ENCODE measurements at places on chromosomes 1 and 21.

- no peak for DNase-seq
Observed at GRCh38 chr1:197763307-197763706, 12.0 kb downstream of the DENND1B start.

GRCh38 chr1:228901936-228902681, 166.8 kb downstream of the RHOU start:
- no peak for DNase-seq

GRCh38 chr1:154434346-154435085, 29.4 kb downstream of the IL6R start:
- no peak for DNase-seq

GRCh38 chr21:31034378-31034777, 3.9 kb downstream of the KRTAP19-8 start:
- DNase-seq, result no peak

GRCh38 chr1:112618721-112619517, at the start of gene ST7L:
Gene ST7L, minus strand, starts transcription at chr1:112619141. Its CDS starts 28 bp downstream, at chr1:112619113.
- peak; percentile 81 for DNase-seq

DNA sequence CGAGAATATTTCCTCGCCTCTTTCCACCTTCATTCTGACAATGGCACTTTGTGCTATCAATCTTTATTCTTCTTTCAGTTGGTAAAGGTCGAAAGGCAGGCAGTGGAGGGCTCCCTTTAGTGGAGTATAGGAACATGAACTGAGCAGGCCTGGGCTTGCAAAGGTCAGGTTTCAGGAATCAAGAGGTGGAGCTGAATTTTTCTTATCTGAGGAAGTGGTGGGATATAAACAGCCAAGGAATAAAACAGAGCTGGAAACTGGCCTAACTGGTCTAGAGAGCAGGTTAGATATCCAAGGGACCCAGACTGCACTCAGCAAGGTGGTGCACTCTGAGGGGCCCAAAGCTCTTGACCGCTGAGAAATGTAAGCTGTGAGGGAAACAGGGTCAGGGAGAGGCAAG, 99.1 kb downstream of the PLA2G4A start:
- no peak for DNase-seq

- peak; percentile 40 for DNase-seq
Observed at GRCh38 chr1:154865442-154866256, 4.4 kb downstream of the KCNN3 start.

- DNase-seq, result peak; percentile 41
Observed at GRCh38 chr1:37509181-37509580, 5.4 kb downstream of the MEAF6 start.

GRCh38 chr1:36920801-36921405, 113.4 kb downstream of the GRIK3 start:
- DNase-seq, result peak; percentile 30
